Tibial nerve (tissue), 4 donors: ENCODE measurements at places on chromosomes 16 and 17. TPM values are rescaled to one million over a fixed set of nuclear protein-coding genes. Genes with fewer than 3 reads are reported as not detected.

GRCh38 chr17:74274060-74274708, at the start of gene DNAI2:
TSS of gene DNAI2 (plus strand) at chr17:74274234. CDS start at chr17:74281818, 7,584 bp downstream.
- no peak for DNase-seq

GRCh38 chr17:77827039-77827438, 131.5 kb upstream of the TNRC6C start:
- no peak for DNase-seq

PPP4C gene
- 35.9 TPM for total RNA-seq

CASKIN2 gene
- 54.0 TPM for total RNA-seq
